ENCODE measurements at places on chromosomes 2 and 18.

DNA sequence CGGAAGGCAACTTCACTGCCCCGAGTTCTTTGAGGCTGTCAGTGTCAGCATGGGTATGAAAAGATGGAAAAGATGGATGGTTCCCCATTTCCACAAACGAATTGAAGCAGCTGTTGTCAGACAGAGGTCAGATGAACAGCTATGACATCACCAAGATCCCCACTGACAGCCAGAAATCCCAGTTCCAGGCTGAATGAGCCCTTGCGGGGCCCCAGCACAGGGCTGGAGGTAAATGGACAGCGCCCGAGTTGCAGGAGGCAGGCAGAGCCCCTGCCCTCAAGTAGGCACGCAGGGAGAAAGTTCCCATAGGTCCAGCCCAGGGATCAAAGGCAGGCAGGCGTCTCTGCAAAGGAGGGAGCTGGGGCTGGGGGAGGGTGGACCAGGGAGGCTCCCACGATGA, 169.5 kb upstream of the AGAP1 start:
- peak; percentile 32 for DNase-seq

GRCh38 chr2:147862859-147863516, 18.2 kb downstream of the ACVR2A start:
- no peak for DNase-seq

DNA sequence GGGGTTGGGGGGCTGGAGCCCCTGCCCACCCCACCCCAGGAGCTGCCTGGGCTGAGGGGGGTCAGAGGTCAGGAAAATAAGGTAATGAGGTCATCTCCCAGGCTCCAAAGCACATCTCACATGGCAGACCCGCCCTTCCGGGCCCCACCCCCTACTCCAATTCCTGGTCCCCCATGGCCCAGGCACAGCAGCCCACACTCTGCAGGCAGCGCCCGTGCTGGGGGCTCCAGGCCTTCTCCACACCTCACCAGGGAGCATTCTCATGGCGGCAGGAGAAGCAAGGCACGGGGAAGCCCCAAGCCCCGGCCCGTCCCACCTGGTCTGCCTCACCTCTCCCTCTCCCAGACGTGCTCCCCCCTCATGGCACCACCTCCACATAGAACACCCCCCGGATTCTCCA, 43.8 kb downstream of the AQP12A start:
- DNase-seq = no peak

- DNase-seq = no peak
Measured at GRCh38 chr2:28801726-28802125, 8.9 kb upstream of the SPDYA start.

DNA sequence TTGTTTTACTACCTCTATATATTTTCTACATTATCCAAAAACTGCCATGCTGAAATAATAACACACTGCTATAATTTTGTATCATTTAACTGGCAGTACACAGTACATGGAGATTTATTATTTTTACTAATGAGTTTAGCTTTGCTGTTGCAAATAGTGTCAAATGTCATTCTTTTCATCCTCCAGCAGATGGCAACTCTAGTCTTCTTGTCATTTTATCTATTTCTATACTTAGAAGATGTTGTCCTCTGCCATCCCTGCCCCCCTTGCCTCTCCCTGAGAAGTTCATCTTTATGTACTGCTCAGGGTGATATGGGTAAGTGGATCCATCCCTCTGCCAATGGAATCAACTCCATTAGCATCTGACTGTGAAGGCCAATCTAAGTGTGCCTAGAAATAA, 21.7 kb upstream of the LRRTM1 start:
- peak; percentile 19 for DNase-seq

DNA sequence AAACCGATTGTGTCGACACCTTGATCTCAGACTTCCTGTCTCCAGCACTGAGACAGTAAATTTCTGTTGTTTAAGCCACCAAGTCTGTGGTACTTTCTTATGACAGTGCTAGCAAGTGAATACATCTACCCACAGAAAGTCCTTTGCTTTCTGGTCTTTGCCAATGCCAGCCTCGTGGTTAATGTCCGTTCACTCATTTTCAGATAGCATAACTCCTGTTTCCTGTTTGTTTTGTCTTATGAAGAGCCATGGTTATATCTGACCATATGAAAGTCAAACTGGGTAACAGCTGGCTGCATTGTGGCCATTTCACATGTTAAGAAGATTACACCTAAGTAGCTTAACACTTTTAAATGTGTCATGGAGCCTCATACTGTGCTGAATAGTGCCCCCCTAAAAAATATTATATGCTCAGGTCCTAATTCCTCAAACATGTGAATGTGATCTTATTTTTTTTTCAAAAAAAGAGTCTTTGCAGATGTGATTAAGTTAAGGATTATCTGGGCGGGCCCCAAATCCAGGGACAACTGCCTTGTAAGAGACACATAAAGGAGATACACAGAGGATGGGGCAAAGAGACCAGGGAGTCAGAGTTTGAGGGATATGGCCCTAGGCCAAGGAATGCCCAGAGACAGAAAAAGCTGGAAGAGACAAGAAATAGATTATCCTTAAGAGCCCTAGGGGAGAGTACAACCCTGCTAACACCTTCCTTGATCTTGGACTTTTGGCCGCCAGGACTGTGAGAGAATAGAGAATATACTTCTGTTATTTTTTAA, 118.0 kb downstream of the KCNE4 start:
- no peak for DNase-seq

GRCh38 chr2:208092093-208092832, 32.1 kb downstream of the CRYGD start:
- no peak for DNase-seq

DNA sequence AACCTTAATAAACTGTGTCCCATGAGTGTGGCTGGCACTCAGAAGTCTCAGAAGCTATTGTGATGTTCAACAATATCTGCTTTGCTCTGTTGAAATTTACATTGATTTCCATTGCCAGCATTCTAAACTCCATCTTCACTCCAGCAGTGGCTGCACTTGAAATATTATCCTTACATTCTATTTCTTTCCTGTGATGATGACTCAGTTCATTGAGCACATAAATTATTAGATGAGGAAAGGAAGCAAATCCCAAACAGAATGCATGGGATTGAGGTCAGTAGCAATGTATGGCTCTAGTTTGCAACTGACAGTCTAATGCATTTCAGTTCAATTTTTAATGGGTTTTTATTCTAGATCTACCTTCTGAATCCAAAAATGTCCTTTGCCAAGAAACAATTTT, 92.4 kb upstream of the TTN start:
- no peak for DNase-seq

DNA sequence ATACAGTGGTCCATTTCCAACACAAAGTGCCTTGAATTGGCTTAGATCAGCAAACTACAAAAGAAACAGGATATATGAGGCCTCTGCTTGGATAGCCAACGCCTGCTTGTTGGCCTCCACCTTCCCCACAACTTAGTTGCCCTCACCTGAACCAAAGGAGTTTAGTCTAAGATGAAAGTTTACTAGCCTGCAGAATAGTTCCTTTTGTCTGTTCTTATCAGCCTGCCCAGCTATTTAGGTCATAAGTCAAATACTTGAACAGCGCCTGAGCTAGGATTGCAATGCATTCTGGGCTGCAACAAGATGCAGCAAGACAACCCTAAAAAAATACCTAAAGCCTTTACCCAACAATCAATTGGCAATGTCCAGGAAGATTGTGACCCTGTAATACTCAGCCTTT, 13.1 kb upstream of the EPG5 start:
- no peak for DNase-seq

DNA sequence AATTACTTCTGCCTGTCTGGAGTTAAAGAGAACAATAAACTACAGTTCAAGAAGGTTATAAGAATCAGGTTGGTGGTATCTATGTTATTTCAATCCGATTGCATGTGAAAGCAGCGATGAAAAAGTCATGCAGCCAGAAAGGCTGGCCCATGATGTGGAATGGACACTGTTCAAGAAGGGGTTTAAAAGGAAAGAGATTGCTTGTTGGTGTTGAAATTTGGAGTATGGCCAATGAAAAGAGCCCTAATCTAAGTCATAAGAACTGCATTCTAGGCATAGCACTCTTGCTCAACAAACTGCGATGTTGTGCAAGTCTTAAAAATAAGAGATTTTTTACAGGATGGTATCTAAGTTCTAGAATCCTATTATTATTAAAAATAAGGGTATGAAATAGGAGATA, 61.3 kb downstream of the EFEMP1 start:
- DNase-seq = no peak

- no peak for DNase-seq
Measured at GRCh38 chr2:149679286-149679685, 91.7 kb upstream of the MMADHC start.

DNA sequence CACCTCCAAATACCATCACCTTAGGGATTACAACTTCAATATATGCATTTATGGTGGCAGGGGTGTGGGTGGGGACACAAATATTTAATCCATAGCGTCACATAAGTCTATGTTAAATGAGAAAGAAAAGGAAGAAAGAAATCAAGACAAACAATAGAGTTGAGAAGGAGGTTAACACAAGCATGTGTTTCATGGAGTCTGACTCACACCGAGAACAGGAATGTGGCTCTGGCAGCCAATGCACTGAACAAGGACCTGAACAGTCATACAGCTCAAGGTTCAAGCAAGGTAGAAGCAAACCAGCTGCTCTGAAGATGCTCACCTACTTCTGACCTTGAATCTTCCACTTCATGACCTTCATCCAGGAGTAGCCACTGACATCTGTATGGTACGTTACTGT, 36.2 kb upstream of the LPIN1 start:
- DNase-seq = no peak

DNA sequence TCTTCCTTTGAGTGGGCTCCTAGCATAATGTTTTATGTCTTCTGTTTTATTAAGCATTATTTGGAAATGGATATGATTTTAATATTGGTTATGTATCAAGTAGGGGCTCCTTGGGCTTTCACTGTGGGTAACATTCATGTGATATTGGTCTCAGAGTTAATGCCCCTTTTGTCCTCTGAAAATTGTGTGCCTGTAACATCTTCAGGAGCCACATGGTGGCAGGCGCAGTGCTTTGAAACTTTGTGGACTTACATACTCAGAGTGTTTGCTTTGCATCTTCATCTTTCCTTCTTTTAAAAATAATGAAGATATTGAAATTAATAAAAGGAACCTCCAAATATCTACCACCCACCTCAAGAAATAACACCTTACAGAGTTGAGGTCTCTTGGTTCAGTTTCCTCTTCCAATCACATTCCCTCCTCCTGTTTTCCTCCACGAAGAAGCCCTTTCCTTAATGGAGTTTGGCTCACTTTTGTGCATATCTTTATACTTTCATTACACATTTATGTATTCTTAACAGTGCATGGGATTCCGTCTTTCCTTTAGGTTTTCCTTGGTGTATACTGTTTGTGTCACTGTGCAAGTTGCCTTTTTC, 73.5 kb downstream of the LIMS1 start:
- DNase-seq = no peak

DNA sequence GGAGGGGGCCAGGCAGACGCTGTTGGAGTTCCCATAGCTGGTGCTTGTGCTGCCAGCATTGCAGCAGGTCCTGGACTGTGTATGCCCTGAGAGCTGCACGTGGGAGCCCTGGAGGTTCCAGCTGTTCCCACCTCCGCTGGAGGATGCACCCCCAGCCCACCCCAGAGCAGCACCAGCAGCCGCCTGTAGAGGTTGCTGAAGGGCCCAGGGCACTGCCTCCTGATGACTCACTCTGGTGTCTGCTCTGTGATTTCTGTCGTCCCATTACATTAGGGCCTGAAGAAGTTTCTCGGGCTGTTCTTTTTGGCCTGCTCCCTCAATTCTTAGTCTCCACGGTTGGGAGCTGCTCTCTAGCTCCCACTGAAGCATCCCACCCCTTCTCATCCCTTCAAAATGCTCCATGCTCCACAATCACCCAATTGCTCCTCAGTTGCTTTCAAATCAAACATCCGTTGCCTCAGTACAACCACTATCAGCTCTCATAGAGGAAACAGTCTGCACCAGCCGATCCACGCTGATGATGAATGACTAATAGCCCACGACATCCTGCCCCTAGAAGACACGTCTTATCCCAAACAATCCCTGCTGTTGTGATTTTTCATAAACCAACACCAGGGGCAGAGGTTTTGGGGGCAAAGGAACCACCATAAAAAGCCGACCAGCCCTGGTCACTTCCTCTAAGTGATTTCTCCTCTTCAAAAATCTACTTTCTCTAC, 65.2 kb upstream of the RNF152 start:
- DNase-seq = no peak

DNA sequence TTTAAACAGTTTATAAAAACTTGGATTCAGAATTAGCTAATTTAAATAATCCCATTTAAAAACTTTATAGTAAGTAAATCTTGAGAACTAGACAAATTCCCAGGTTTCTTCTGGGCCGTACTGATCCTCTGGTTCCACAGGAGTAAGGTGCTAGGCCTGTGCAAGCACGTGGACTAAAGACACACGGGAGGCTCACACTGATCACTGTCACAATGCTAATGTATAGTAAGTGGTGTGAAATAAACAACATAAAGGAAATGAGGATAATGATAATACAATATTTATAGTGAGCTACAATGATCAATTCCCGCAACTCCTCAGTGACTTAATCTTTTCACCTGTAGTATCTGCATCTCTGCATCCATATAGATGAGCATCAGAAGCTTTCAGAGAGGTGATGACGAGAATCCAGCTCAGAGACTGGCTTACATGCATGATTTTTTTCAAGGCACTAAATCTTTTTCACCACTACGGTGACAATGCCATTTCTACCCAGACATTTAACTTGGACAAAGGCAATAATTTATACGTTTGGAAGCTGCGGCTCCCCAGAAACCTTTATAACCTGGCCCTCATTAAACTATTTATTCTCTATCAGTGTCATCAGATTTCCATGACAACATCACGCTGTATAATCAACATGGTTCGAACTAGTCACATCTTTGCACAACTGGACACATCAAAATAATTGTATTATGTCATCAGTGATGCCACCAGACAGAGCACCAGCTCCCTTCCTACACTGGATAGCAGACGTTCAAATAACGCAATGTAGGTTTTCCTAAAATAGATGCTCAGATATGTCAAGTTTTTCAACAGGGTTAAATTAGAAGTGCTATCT, 196.2 kb downstream of the ZNF385B start:
- no peak for DNase-seq

DNA sequence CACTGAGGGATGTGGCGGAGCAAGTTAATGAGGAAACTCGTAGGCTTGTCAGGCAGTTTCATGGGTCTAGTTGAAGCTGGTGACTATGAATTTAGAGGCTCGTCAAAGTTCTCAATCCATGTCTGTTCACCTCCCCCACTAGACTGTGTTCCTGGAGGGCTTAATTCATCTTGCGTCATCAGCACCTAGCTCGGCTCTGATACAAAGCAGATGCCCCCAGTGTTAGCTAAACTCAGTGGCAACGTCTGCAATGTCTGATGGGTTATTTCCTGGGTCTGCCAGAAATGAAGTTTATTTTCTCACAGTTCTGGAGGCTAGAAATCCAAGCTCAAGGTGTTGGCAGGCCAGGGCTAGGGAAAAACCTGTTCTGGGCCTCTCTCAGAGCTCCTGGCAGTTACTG, 140.6 kb downstream of the PID1 start:
- no peak for DNase-seq

DNA sequence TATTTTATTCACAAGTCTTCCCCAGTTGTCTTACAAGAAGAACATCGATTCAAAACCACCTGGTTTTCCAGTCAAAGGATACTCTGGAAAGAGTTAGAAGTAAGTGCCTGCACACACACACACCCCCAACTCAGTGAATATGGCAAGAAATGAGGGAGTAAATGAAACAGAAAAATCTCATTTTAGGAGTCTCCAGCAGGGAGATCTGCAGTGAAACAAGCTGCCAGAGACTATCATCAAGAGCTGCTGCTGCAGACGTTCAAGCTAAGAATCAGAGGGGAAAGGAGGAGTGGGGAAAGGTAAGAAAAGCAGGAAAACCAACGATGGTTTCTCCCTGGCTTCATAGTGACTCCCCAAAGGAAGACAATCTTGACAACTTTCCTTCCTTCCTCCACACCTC, 2.4 kb downstream of the ALK start:
- DNase-seq = no peak

Data from right kidney (tissue), 9 donors.